Nephron progenitor cell (in vitro differentiated cells): ENCODE measurements at places on chromosomes 2 and 18.

- no peak overlapping the region for H3K4me3 ChIP-seq
- peaks cover 35% of the 10 kb centered on the region for H3K4me1 ChIP-seq
- H3K36me3 ChIP-seq, result no peaks in the 10 kb centered on the region
Observed at GRCh38 chr18:11570769-11571412, 38.5 kb upstream of the SLC35G4 start.

DNA sequence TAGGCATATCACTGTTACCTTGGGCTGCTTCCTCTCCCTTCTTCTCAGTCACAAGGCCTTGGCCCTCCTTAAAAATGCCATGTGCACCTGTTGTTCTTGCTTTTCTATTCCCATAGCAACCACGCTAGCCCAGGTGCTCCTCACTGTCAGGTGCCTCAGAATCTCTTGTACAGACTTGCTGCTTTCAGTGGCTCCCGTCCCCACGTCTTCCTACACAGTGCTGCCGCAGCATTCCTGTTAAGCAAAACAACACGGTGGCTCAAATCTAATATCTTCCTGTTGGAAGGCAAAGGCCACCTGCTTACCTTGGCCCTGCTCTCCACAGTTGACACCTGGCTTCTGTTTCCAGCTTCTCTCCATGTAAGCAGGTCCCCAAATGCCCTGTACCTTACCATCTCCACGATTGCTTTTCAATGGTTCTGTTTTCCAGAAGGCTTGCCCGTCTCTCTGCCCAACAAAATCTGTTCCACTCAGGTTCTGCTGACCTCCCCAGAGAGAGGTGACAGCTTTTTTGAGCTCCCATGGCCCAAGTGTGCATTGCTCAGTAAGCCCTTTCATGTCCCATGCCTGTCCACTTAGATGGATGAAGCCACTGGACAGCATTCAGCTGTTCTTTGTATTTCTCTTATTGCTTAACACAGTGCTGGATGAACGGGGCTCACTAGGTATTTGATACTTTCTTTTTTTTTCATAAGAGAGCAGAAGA is 240.4 kb downstream of the PRKCE start:
- H3K36me3 ChIP-seq, result no peaks in the 10 kb centered on the region
- H3K4me1 ChIP-seq, result peaks cover 30% of the 10 kb centered on the region
- no peak for DNase-seq
- H3K4me3 ChIP-seq, result no peak overlapping the region
- no peak overlapping the region for H3K27ac ChIP-seq
- H3K27me3 ChIP-seq, result peaks cover 9% of the 10 kb centered on the region

GRCh38 chr2:23465936-23466335 is 81.0 kb downstream of the KLHL29 start:
- no peak overlapping the region for H3K27ac ChIP-seq
- peaks cover 5% of the 10 kb centered on the region for H3K27me3 ChIP-seq
- DNase-seq, result no peak
- no peak overlapping the region for H3K4me3 ChIP-seq

- no peak overlapping the region for H3K4me3 ChIP-seq
- peaks cover 63% of the 10 kb centered on the region for H3K27me3 ChIP-seq
- no peak overlapping the region for H3K27ac ChIP-seq
- H3K36me3 ChIP-seq, result peaks cover under 1% of the 10 kb centered on the region
Observed at GRCh38 chr2:27303093-27304025, 4.9 kb downstream of the UCN start.

- H3K36me3 ChIP-seq, result no peaks in the 10 kb centered on the region
- no peak overlapping the region for H3K27ac ChIP-seq
- DNase-seq, result no peak
- no peaks in the 10 kb centered on the region for H3K4me1 ChIP-seq
Observed at GRCh38 chr18:11398625-11399024, 210.8 kb upstream of the SLC35G4 start.

GRCh38 chr2:43157506-43158246 is 68.7 kb downstream of the ZFP36L2 start:
- peaks cover 50% of the 10 kb centered on the region for H3K4me1 ChIP-seq
- no peaks in the 10 kb centered on the region for H3K36me3 ChIP-seq
- no peak for DNase-seq
- peak overlapping the region; percentile 85 for H3K27ac ChIP-seq
- H3K27me3 ChIP-seq, result peaks cover 12% of the 10 kb centered on the region
- no peak overlapping the region for H3K4me3 ChIP-seq

DNA sequence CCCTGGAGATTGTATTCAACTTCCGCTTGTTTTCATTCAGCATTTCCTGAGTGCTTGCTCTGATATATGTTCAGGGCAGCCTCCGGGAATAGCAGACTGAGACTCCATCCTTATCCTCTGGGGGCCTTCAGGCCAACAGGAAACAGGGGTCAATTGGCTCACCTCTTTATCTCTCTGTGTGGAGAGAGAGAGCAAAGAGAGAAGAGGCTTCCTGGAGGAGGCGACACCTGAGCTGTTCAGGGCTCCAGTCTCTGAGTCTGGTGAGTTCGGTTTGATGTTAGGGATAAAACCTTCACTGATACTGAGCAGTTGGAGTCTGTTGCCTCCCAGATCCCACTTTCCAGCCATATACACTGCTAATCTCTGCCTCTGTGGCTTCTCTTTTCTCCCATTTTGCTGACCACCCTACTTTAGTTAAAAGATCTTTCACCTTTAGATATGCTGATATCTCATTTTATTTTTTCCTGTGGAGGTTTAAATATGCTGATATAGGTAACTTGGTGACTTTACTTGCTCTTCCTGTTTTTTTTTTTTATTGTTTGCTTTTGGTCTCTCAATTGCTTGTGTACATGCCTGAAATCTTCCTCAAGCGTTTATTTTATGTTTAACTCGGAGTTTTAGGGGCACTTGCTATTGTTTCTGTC is 56.9 kb downstream of the KCNS3 start:
- H3K27ac ChIP-seq, result peak overlapping the region; percentile 83
- H3K4me1 ChIP-seq, result peaks cover 21% of the 10 kb centered on the region
- no peak for DNase-seq
- H3K4me3 ChIP-seq, result peak overlapping the region; percentile 11
